ENCODE measurements at places on chromosomes 2 and 18.

- DNase-seq = no peak
Measured at GRCh38 chr18:80175451-80176204, 66.6 kb downstream of the ADNP2 start.

DNA sequence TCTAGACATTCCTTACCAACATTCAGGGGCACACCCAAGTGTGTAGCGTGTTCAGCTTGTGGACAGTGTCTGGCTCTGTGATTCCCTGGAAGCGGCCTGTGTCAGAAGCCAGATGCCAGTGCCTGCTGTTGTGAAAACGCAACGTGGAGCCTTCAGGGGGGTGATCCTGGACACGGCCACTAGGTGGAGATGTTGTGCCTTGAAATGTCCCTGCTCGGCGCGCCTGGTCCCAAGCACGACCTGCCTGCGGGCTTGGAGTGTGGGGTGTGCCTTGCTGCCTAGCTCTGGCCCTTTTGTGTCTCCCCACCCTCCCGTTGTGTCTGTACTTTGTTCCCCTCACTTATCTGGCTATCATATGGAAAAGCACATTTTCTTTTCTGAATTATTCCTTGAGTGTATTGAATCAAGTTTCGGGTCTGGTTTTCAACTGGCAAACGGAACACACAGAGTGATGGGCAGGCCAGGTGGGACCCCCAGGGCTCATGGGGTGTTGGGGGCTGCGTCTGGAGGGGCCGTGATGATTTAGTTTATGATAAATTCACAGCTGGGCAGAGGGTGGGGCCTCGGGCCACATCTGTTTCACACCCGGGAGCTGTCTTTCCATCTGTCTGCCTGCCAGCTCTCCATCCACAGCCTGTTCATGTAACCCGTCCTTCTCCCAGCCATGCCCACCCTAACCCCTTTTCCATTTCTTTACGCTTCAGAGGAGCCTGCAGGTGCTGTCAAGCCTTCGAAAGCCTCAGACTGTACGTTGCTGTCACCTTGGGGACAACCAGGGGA is 95.5 kb downstream of the DYSF start:
- peak; percentile 47 for DNase-seq

GRCh38 chr2:66512626-66513025 is 77.7 kb downstream of the MEIS1 start:
- no peak for DNase-seq

- DNase-seq = no peak
Measured at GRCh38 chr18:26531605-26532298, 16.6 kb downstream of the KCTD1 start.

DNA sequence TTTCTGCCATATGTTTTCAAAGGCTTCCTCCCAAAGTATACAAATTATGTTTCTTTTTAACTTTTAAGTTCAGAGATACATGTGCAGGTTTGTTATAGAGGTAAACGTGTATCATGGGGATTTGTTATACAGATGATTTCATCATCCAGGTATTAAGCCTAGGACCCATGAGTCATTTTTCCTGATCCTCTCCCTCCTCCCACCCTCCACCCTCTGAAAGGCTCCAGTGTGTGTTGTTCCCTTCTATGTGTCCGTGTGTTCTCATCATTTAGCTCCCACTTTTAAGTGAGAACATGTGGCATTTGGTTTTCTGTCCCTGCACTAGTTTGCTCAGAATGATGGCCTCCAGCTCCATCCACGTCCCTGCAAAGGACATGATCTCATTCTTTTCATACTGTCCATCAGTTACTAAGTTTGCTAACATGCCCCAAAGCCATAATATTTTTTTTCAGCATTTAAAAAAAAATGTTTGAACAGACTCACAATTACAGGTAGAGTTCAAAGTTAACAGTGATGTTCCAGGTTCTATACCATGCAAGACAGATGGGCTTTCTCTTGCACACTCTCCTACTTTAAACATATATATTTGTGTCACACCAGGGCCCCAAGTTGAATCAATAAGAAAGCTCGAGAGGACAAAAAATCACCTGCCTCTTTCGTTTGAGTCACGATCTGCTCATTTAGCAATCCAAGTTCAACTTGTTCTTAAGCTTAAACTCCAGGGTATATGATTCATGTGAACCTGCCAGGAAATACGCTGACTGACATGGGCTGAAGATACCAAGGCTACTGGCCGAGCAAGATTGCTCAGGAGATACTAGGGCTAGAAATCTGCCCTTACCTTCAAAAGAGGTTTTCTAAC is 77.6 kb downstream of the AP1S3 start:
- DNase-seq = peak; percentile 2

GRCh38 chr2:188524519-188525113 is 232.9 kb downstream of the GULP1 start:
- peak; percentile 35 for DNase-seq

Measured in HFFc6 (cell line).